Left kidney (tissue), 8 donors: ENCODE measurements at places on chromosomes 1 and 21. TPM values are rescaled to one million over a fixed set of nuclear protein-coding genes. Genes with fewer than 3 reads are reported as not detected.

- no peak for DNase-seq
Measured at GRCh38 chr1:153857505-153857904, 65.3 kb downstream of the GATAD2B start.

DNA sequence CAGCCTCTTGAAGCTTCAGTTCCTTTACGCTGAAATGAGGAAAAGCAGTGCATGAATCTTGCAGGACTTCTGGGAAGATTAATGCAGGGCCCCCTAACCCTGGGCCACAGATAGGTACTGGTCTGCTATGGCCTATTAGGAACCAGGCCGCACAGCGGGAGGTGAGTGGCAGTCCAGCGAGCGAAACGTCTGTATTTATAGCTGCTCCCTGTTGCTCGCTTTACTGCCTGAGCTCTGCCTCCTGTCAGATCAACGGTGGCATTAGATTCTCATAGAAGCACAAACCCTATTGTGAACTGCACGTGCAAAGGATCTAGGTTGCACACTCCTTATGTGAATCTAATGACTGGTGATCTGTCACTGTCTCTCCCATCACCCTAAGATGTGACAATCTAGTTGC lies 130.2 kb downstream of the CHRM3 start:
- no peak for DNase-seq

Gene GPR153
- 5.8 TPM for polyA plus RNA-seq

Gene TLR5
- polyA plus RNA-seq = 5.9 TPM

- no peak for DNase-seq
Measured at GRCh38 chr1:113912594-113913311, 7.6 kb downstream of the DCLRE1B start.

DNA sequence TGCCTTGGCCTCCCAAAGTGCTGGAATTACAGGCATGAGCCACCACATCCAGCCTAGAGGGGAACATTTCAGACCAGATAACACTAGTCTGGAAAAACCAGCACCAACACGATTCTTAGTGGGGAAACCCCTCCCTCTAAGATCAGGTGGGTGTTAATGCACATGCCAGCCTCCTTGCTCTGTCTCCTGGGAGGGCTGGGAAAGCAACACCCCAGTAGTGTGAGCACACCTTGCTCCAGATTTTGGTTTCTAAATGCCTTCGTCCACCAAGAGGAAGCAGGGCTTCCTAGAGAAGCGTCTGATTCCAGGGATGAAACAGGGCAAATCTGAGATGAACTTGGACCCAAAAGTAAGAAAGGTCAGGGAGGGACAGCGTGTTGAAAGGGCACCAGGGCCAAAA lies 2.2 kb upstream of the KRTAP10-4 start:
- DNase-seq = no peak

DNA sequence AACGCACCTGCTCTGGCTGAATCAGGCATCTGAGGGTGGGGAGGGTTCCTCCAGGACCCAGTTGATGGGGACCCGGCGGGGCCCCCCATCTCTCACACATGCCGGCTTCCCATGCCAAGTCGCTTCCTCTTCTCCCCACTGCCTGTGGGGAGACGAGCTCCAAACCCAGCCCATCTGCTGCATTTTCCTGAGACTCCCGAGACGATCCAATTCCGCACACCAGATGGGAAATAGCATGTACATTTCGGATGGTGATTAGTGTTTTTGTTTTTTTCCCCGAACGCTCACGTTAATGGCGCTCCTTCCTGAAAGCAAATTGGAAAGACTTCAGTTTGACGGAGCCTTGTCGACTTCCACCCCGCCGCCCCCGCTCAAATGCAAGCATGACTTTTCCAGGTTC lies 13.2 kb upstream of the GRIK3 start:
- no peak for DNase-seq

- peak; percentile 73 for DNase-seq
Measured at GRCh38 chr1:215566556-215567490, at the start of gene KCTD3. KCTD3 (plus strand) TSS chr1:215567304; CDS start chr1:215567686, 382 bp downstream.

DNA sequence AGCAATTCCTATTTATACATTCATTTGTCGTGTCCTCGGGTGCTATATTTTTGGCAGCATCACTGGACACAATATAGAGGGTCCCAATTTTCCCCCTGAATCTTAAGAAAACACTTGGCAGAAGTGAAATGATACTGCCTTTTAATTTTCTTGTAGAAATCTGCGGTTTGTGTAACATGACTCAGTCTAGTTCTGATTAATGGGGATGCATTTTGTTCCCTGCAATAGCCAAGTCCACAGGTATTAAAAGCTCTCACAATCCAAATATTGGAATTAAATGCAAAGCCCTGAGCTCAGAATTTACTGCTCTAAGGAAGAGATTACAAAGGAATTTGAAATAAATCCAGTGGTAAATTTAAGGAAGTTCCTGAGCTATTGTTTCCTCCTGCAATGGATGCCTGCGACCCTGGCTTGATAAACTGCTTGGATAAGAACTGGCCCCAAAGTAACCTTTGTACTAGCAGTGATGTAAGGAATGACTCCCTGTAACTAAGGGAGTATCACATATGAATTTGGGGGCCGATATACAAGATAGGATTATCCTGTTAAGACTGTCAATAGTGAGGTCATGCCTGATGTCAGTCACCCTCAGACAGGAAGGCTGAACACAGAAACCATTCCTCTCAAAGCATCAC lies 349.7 kb upstream of the C1orf87 start:
- DNase-seq = no peak

Gene BRDT
- polyA plus RNA-seq = not detected

- no peak for DNase-seq
Measured at GRCh38 chr1:84758968-84759491, 68.8 kb upstream of the SSX2IP start.

- DNase-seq = no peak
Measured at GRCh38 chr1:7322283-7322785, 448.8 kb upstream of the VAMP3 start.

Gene RHBDL2
- polyA plus RNA-seq = 1.4 TPM

- DNase-seq = peak; percentile 31
Measured at GRCh38 chr1:88731475-88732269, 47.6 kb downstream of the PKN2 start.

- no peak for DNase-seq
Measured at GRCh38 chr1:44934791-44935190, 51.6 kb downstream of the EIF2B3 start.

GRCh38 chr1:100535264-100535663 lies 2.7 kb upstream of the GPR88 start:
- no peak for DNase-seq

- no peak for DNase-seq
Measured at GRCh38 chr1:21205416-21205815, 28.7 kb upstream of the EIF4G3 start.

DNA sequence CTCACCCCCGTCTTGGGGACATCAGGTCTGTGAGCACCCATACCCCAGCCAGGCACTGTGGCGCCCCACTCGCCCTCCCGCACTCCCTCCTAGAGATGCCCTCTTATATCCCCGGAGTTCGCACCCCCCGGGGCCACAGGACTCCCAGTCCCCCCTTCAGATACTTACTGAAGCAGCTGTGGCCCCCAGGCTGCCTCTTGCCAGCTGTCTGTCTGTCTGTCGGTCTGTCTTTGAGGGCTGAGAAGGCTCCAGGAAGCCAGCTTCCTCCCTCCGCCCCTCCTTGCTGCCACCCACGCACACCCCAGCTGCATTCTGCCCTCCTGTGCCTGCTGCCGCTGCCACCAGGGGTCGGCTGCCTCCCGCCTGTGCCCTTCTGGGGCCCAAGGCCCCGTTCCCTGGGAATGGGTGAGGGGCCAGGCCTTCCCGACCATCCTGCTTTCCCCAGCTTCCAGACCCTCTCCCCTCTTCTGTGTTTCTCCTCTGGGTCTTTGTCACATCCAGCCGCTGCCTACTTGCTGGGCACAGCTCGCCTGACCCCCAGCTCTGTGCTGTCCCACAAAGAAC lies at the start of gene PTPN7:
TSS of gene PTPN7 (minus strand) at position 226 of the 564 bp plus-strand sequence. CDS start 1,200 bp downstream, outside the sequence.
- DNase-seq = no peak

Gene CD53
- polyA plus RNA-seq = 5.6 TPM

GRCh38 chr1:62436039-62436465 lies 797 bp upstream of the USP1 start:
- DNase-seq = peak; percentile 100

Gene FAM72D
- 3.5 TPM for polyA plus RNA-seq

Gene LSS
- polyA plus RNA-seq = 38.8 TPM

Gene SPRTN
- polyA plus RNA-seq = 15.5 TPM

- DNase-seq = peak; percentile 28
Measured at GRCh38 chr1:207058878-207059867, 6.1 kb downstream of the PFKFB2 start.

Gene CXADR
- polyA plus RNA-seq = 43.2 TPM

DNA sequence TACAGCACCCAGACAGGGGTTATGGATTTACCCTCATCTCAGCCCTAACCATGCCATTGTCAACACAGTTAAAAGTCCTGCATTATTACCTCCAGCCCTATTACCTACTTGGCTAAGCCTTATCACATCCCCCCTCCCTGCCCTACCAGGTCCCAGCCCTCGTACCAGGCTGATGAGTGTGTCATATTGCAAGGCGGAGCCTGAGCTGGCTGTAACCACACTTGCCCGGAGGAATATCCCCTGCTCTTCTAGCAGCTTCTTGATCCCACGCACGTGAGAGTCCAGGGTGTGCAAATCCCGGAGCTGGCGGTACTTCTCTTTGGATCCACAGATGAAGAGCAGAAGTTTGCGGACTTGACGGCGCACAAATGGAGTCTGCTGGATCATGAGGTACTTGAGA lies 87.4 kb downstream of the UBR4 start:
- DNase-seq = no peak

Gene TMEM51
- 14.6 TPM for polyA plus RNA-seq

DNA sequence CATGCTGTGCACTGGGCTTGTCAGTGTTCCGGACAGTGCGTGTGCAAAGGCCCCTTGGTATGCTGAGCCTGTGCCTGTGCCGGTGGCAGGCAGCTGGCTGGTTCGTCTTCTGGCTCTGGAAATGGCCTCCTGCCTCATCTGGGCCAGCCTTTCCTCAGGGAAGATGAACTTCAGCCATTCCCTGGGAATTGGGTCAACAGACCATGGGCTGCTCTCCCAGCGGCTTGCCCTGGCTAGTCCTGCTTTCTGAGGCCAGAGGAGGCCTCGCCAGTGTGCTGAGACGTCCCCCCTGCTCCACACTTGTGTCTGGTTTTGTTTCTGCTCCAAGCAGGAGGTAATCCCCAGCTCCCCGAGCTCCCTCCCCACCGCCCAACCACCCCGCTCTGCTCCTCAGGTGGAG lies 32.6 kb upstream of the RD3 start:
- no peak for DNase-seq

GRCh38 chr1:57512386-57512785 lies 88.5 kb upstream of the DAB1 start:
- DNase-seq = no peak

Gene SH2D1B
- 0.13 TPM for polyA plus RNA-seq

- no peak for DNase-seq
Measured at GRCh38 chr1:2627746-2628145, 5.1 kb downstream of the MMEL1 start.

Gene ZYG11A
- polyA plus RNA-seq = 0.32 TPM

Gene IL10
- polyA plus RNA-seq = 0.42 TPM

DNA sequence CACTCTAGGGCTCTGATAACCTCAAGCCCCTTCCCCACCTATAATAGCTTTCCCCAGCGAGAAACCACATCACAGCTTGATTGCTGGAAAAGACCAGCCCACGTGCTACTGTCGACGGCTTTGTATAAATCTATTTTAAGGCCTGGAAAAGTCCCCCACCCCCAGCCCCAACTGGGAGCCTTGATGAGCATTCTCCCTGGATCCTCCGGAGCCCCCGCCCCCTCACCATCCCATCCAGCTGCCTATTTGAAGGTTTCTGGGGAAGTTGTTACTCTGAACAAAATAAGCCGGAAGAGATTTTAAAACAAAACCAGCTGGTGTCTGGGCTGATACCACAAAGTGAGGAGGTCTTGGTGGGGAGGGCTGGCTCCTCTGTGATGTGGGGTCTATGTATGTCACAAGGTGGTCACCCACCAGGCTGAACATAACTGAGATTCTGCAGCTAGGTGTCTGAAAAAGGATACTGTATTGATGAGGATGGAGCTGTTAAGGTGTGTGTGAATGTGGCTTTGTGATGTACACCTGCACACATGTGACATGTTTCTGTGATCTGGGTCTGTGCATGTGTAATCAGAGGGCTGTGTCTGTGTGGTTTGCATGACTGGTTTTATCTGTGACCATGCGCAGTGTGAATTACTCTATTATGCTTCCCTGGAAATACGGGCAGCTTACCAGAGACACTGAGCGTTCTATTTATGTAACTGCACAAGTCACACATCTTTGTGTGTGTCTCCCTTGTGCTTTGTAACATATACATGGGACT lies 25.0 kb downstream of the RIMS3 start:
- no peak for DNase-seq

DNA sequence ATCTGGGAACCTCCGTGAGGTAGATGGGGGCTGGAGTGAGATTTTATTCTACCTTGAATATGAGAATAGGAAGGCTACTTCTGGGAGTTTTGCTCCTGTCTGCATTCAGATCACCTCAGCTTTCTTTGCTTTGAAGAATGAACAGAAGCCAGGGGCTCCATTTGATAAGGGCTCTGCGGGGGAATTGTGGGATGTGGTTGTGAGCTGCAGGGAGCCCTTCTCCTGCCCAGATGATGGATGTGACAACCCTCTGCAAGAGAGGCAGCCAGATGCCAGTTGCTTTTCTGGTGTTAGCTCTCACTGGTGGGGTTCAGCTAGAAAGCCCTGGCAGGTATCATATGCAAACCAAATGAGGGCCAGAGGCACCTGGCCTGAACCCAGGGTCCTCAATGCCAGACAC lies 21.5 kb downstream of the IER5 start:
- no peak for DNase-seq

Gene RCSD1
- polyA plus RNA-seq = 12.0 TPM

Gene OPTC
- polyA plus RNA-seq = not detected

- DNase-seq = no peak
Measured at GRCh38 chr1:14968251-14968851, 185.2 kb upstream of the TMEM51 start.

DNA sequence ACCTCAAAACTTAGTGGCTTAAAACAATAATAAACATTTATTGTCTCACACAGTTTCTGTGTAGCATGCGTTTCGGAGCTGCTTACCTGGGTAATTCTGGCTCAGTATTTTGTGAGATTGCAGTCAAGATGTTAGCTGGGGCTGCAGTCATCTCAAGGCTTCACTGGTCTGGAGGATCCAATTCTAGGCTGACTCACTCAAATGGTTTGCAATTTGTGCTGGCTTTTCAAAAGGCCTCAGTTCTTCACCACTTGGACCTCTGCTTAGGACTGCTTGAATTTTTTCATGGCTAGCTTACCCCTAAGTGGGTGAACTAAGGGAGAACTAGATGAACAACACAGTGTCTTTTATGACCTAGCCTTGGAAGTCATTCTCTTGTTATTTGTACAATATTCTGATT lies 21.0 kb downstream of the XPR1 start:
- no peak for DNase-seq

Gene NHLH1
- 0.22 TPM for polyA plus RNA-seq

DNA sequence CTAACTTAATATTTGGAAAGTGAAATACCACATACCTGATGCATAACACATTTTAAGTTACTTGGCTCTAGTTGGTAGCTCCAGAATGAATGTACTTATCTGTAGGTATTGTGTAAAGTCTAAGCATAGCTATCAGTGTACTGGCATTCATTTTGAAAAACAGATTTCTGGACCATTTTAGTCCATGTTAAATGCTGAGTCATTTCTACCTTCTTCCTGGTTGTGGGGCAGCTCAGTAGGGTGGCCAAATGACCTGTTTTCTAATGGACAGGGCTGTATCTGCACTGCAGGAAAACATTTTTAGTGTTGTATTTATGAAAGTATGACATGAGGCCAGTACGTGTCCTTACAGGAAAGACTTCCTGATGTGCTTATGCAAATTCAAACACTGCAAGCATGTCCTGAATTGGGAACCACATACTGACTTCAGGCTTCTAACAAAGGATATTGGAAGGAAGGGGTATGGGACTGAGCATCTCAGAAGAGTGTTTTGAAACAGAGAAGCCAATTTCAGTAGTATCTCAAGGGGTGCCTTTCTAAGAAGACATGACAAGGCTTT lies 300.3 kb upstream of the B3GALT2 start:
- no peak for DNase-seq

Gene NOS1AP
- polyA plus RNA-seq = 10.7 TPM

Gene CIART
- polyA plus RNA-seq = 9.3 TPM
